ENCODE measurements at places on chromosomes 13 and 19.
A peak's percentile ranks its signal among the peaks of the same experiment; 100 is the strongest.

DNA sequence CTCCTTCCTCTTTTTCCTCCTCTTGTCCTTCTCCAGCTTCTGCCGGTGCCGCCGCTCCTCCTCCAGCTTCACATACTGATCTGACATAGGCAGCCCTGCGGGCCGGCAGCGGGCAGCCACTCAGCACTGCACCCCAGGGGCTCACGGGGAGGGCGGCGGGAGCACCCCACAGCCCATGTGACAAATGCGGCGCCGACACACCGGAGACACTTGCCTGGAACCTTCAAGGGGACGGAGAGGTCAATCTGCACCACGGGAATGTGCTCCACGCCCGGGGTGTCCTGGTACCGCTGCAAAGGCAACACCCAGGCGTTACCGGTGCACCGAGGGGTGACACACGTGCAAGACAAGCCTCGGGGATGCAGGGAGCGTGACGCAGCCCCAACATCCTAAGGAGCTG lies 18.6 kb downstream of the IZUMO4 start:
- no peak for DNase-seq

DNA sequence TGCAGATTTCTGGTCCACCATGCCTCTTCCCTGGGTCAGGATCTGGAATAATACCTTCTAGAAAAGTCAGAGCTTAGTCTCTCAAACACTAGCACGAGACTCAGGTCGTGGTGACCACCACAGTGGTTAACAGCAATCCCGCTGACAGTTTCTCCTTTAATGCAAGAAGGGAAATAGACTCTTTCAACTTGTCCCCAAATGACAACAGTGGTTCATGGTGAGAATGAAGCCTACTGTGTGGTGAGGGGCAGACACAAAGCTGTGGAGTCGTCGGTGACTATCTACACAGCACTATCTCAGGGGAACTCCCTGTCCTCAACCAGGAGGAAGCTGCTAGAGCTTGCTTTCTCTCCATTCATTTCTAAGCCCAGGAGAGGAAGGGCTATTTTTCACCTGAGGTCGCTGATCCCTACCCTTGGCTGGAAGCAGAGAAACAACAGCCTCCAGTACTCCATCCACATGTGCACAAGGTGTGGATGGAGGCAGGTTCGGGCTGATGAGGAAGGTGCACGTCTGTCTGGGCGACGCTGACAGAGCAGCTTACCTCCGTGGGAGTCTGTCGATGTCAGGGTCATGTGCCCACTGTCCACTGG lies 72.4 kb downstream of the STK24 start:
- DNase-seq = no peak

DNA sequence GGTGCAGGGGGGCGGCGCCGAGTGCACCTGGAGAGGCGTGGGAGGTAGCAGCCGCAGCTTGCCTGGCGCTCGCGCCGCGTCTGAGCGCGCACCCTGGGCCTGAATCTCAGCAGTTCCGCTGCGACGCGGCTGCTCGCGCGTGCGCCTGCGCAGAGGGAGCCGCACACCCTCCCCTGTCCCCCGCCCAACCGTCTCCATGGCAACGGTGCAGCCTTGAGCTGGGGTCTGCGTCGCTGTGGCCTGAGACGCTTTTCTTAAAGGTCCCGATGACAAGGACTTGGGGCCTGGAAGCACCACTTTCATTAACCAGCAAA lies at the start of gene PNMA8B:
Gene PNMA8B (minus strand): TSS at position 82 of the 314 bp plus-strand sequence. CDS start 402 bp downstream, outside the sequence.
- peak; percentile 94 for DNase-seq

GRCh38 chr13:49023431-49023830 lies 47.7 kb downstream of the FNDC3A start:
- DNase-seq = no peak

DNA sequence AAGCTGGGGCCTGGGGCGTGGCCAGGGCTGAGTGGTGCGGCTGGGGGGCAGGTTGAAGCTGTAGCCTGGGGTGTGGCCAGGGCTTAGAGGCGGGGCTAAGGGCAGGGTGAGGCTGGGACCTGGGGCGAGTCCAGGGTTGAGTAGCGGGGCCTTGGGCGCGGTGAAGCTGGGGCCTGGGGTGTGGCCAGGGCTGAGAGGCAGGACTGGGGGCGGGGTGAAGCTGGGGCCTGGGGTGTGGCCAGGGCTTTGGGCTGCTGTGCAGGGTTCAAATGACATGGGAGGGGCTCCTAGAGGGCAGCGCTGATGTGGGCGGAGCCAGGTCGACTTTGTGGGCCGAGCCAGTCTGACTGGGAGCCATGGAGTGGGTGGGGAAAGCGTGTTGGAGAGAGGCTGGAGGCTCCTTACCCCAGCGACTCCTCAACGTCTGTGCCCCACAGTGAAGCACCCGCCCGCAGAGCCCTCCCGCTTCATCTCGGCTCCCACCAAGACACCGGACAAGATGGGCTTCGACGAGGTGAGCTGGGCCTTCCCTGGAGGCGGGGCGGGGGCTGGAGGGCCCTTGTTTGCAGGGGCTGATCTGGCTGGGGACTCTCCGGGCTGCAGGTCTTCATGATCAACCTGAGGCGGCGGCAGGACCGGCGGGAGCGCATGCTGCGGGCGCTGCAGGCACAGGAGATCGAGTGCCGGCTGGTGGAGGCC lies 21.5 kb downstream of the COLGALT1 start:
- peak; percentile 45 for DNase-seq

GRCh38 chr13:20525144-20525600 lies 485 bp downstream of the CRYL1 start:
- DNase-seq = peak; percentile 43

DNA sequence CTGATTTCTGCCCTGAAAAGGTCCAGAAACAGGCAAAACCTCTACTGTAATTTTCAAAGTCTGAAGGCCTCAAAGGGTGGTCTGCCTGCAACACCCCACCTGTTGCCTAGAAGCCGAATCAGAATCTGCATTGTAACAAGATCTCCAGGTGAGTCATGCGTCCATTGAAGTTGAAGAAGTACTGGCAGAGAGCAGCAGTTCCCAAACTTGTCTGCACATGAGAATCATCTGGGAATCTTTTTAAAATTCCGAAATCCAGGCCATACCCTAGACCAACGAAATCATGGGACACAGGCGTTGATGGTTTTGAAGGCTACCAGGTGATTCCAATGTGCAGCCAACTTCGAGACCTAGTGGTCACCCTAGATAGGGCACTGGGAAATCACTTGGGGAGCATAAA lies 16.0 kb upstream of the CLN5 start:
- DNase-seq = no peak

GRCh38 chr19:16025108-16026101 lies 50.9 kb upstream of the TPM4 start:
- peak; percentile 72 for DNase-seq

DNA sequence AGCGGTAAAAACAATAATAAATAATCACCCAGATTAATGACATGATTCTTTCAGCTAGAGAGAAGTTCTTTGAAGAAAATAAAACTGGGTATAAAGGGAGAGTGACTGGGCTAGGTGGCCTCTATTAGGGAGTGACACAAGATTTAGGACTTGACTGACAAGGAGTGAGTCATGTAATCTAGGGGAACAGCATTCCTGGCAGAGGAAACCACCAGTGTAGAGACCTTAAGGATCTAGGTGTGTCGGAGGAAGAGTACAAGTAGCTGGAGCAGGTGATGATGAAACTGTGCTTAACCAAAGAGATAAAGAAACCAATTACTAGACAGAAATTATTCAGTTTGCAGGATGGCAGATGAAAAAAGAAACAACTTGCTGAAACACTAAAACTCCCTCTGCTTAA lies 248.0 kb downstream of the RFC3 start:
- DNase-seq = no peak

DNA sequence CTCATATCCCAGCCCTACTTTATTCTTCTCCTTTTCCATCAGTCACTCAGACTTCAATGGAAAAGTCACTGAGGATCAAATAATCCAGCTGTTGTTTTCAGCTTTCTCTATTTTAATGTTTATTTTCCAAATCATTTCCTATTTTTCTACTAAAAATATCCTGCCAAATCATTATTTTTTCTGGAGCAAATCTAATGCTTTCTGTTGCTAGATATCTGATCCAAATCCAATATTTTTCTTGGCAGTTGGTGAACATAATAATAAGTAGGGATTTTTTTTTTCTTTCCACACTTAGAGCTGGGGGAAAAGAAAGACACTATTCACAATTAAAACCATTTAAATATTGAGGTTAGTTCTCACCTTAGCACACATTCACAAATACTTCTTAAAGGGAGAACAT lies 656.1 kb downstream of the DACH1 start:
- no peak for DNase-seq

DNA sequence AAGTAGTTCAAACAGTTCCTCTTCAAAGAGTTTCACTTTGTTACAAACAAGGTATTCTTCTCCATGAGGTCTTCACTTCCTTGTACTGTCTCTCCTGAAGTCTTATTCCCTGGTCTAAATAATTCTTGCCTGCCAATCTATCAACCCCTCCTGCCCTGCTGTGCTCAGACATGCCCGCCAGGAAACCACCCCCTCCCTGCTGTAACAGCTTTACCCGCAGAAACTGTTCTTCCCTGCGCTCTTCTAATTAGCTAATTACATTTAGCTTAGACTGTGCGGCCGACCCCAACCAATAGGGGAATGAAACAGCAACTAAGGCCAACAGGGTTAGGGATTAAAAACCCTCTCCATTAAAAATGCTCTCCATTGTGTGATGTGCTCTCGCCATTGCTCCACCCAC lies 46.7 kb downstream of the ZNF846 start:
- no peak for DNase-seq

DNA sequence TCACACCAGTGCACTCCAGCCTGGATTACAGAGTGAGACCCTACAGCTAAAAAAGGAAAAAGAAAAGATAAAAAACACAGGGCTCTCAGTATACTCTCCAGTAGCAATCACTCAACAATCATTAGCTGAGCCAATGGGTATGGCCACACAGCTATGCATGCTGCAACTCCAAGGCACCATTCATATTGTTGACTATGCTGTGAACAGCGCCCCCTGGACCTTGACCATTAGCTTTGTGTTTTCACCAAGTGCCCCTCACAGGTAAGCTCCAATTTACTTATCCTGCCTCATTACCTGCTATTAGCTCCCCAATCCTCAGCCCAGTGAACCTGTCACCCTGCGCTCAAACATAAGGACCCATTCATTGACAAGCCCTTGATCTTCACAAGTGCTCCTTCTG lies 35.8 kb downstream of the ZIC5 start:
- no peak for DNase-seq

- DNase-seq = peak; percentile 97
Measured at GRCh38 chr19:2546128-2547032, 70.5 kb downstream of the GADD45B start.

GRCh38 chr19:48333467-48334384 lies 8.4 kb downstream of the EMP3 start:
- peak; percentile 89 for DNase-seq
